ENCODE measurements at places on chromosomes 2 and 18.

DNA sequence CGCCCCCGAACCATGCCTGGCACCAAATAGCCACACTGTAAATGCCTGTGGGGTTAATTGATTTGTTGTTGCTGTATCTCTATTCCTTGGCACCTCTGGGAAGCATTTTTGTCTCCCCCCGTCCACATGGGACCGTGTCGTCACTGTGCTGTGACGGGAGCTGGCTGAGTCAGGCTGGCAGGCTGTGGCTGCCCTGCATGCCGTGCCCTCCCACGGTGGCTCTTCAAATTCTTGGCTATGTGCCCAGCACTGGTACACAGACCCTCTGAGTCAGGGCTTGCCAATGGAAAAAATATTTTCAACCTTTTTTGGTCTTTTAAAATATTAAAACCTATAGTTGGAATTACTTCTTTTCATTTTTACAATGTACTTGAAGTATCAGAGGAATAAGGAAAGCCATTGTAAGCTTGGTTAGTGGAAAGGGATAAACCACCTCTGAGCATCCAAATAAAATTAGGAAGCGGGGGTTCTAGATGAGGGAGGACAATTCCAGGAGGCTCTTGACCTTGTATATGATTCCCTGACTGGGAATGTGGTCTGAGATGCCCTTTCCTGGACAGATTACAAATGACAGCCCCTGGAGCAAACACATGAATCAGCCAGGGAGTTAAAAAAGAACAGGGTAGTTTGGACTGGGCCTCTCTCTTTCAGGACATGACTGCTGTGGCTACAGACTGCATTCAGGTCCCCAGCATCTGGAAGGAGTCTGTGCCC is 59.4 kb downstream of the DGKD start:
- H3K27me3 ChIP-seq: no peaks in the 10 kb centered on the region
- peaks cover 78% of the 10 kb centered on the region for H3K4me1 ChIP-seq
- DNase-seq: no peak
- peak overlapping the region; percentile 92 for H3K27ac ChIP-seq
- peaks cover 48% of the 10 kb centered on the region for H3K36me3 ChIP-seq

GRCh38 chr2:238406221-238406997 is 20.3 kb upstream of the ASB1 start:
- no peaks in the 10 kb centered on the region for H3K27me3 ChIP-seq
- no peak overlapping the region for H3K27ac ChIP-seq
- no peak overlapping the region for H3K4me3 ChIP-seq
- peaks cover 3% of the 10 kb centered on the region for H3K36me3 ChIP-seq

- H3K27ac ChIP-seq: no peak overlapping the region
- H3K27me3 ChIP-seq: no peaks in the 10 kb centered on the region
- H3K4me3 ChIP-seq: no peak overlapping the region
- H3K36me3 ChIP-seq: no peaks in the 10 kb centered on the region
Measured at GRCh38 chr2:71705171-71705960, 252.0 kb downstream of the DYSF start.

DNA sequence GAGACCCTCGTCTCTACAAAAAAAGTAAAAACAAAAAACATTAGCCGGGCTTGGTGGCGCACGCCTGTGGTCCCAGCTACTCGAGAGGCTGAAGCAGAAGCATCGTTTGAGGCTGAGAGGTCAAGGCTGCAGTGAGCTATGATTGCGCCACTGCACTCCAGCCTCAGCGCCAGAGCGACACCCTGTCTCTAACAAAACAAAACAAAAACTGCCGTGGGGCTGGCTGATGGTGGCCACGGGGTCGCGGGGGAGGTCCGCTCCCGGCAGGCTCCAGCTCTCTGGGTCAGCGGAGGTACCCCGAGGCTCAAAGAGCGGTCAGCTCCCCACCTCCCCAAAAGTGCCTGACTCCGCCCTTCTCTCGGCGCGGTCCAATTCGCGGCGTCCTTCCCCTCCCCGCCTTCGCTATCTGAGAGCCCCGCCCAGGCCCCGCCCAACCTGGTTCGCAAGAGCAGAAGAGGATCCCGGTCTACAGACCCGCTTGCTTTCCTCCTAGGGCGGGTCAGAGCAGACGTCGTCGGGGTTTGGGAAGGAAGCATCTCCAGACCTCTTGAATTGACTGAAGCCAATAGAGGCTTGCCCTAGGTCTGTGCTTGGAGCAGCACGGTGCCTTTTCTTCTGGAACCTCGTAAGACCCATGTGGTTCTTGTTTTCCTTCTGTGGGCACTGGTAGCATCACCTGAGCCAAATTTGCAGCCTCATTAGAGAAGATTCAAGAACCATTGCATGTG is 7.8 kb downstream of the RAX start:
- peaks cover 37% of the 10 kb centered on the region for H3K4me1 ChIP-seq
- H3K36me3 ChIP-seq: no peaks in the 10 kb centered on the region
- no peak overlapping the region for H3K27ac ChIP-seq
- H3K27me3 ChIP-seq: no peaks in the 10 kb centered on the region
- H3K4me3 ChIP-seq: peak overlapping the region; percentile 42

GRCh38 chr2:191404568-191404991 is 159.4 kb downstream of the MYO1B start:
- no peaks in the 10 kb centered on the region for H3K4me1 ChIP-seq
- no peak for DNase-seq
- no peak overlapping the region for H3K4me3 ChIP-seq
- no peaks in the 10 kb centered on the region for H3K36me3 ChIP-seq
- H3K27ac ChIP-seq: no peak overlapping the region
- H3K27me3 ChIP-seq: no peaks in the 10 kb centered on the region

- H3K4me1 ChIP-seq: no peaks in the 10 kb centered on the region
- no peak for DNase-seq
- peaks cover 11% of the 10 kb centered on the region for H3K27me3 ChIP-seq
- no peaks in the 10 kb centered on the region for H3K36me3 ChIP-seq
Measured at GRCh38 chr2:178066890-178067669, 5.5 kb downstream of the PDE11A start.

GRCh38 chr18:50853863-50854271 is 25.1 kb upstream of the ME2 start:
- H3K36me3 ChIP-seq: no peaks in the 10 kb centered on the region
- no peak overlapping the region for H3K4me3 ChIP-seq
- DNase-seq: no peak
- no peak overlapping the region for H3K27ac ChIP-seq

- H3K4me3 ChIP-seq: no peak overlapping the region
- no peaks in the 10 kb centered on the region for H3K4me1 ChIP-seq
- no peaks in the 10 kb centered on the region for H3K36me3 ChIP-seq
- no peak overlapping the region for H3K27ac ChIP-seq
- no peaks in the 10 kb centered on the region for H3K27me3 ChIP-seq
Measured at GRCh38 chr18:53531187-53531586, 693.3 kb downstream of the MBD2 start.

GRCh38 chr2:139872032-139872431 is 1091.8 kb upstream of the NXPH2 start:
- no peaks in the 10 kb centered on the region for H3K4me1 ChIP-seq
- H3K27me3 ChIP-seq: no peaks in the 10 kb centered on the region
- DNase-seq: no peak
- H3K4me3 ChIP-seq: no peak overlapping the region
- H3K36me3 ChIP-seq: no peaks in the 10 kb centered on the region
- no peak overlapping the region for H3K27ac ChIP-seq

DNA sequence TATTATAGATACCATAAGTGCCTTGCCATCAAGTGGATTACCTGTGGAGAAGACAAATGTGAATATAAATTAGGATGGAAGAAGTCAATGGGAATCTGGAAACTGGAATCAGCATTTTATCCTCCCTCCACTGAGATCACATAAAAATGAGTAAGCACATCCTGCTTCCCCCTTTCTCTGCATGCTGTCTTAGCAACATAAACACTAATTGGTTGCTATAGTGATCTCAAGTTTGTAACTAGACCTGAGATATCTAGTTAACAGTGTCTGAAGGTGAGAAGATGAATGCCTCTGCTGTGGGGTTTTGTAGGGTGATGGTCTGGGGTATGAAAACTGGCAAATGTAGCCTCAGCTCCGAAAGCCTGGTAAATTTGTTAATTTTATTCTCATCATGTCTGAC is 1357.5 kb upstream of the CELF4 start:
- no peak overlapping the region for H3K27ac ChIP-seq
- no peak overlapping the region for H3K4me3 ChIP-seq
- no peak for DNase-seq
- no peaks in the 10 kb centered on the region for H3K4me1 ChIP-seq

DNA sequence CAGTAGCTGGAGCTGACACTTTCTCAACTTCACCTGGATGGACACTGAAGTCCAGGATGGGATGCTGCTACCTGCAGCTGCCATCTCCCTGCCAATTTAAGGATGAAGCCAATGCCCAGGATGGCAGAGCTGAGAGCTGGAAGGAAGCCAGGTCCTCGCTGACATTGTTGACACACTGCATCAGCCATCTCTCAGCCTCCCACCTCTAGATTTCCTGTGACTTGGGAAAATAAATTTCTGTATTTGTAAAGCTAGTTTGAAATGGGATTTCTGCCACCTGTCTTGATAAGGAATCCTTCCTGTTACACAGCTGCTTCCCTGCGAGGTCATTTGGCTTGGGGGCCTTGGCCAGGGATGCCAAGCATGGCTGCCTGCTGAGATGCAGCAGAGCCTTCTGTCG is 43.5 kb downstream of the KCTD1 start:
- H3K4me3 ChIP-seq: no peak overlapping the region
- H3K27me3 ChIP-seq: no peaks in the 10 kb centered on the region
- DNase-seq: no peak

GRCh38 chr2:216221811-216222210 is 112.7 kb downstream of the XRCC5 start:
- H3K36me3 ChIP-seq: no peaks in the 10 kb centered on the region
- DNase-seq: no peak
- H3K4me1 ChIP-seq: peaks cover 11% of the 10 kb centered on the region
- no peak overlapping the region for H3K4me3 ChIP-seq

DNA sequence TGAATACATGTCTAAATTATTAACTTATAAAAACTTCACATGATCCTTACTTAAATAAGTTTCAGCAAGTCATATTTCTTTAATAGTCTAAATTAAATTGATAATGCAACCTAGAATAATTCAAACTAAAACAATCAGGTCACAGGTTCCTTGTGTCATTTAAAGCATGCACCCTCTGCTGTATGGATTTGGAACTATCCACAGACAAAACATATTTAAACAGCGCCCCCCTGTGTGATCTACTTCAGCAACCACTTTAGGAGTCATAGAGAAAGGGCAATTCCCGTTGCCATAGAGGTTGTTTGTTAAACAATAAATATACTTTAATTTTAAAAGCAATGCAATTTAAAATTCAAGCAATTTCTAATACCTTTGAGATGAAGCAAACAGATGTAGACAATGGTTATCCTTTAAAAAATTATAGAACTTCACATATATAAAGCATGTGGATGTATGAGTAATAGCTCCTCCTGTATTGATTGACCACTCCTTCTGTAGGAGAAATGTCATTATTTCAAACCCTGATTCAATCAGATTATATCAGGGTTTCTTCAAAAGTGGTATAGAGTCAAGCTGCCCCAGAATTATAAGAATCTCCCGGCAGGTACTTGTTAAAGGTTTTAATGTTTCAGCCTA is 21.2 kb downstream of the GRB14 start:
- H3K27ac ChIP-seq: no peak overlapping the region
- H3K36me3 ChIP-seq: no peaks in the 10 kb centered on the region
- no peak overlapping the region for H3K4me3 ChIP-seq
- DNase-seq: peak; percentile 50

DNA sequence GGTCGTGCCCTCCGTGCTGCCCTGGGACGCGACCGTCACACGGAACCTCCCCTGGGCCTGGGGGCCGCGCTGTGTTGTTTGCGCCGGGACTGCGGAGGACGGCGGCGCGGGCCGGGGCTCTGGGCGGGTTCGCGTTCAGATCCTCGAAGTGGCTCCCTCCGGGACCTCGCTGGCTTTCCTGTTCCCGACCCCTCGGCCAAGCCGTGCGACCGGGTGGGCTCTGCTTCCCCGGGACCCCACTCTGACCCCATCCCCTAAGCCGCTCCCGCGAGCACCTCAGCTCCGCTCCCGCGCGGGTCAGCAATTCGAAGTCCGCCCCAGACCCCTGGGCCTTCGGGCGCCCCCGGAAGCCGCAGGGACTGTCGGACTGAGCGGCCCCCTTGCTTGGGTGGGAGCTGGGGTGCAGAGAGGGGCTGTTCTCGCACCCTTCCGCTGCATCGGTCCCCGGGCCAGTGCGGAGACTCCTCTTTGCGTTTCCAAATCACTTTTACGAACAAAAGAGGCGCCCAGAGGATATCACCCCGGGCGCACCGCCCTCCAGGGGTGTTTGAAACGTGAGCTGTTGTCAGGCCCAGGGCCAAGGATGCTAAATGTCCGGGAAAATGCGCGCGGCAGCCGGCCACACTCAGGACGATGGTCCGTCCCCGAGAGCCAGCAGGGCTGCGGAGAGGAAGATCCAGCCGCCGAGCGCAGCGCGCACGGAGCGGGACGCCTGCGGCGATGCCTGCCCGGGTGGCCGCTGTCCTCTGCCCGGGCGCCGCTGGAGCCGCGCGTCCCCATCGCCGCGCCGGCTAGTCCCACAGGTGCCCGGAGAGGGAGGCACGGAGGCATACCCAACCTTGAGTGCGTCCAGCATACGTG is 73.5 kb downstream of the ZCCHC2 start:
- no peak overlapping the region for H3K4me3 ChIP-seq
- no peak overlapping the region for H3K27ac ChIP-seq
- no peak for DNase-seq
- H3K27me3 ChIP-seq: no peaks in the 10 kb centered on the region

- no peaks in the 10 kb centered on the region for H3K27me3 ChIP-seq
- peak; percentile 60 for DNase-seq
- peak overlapping the region; percentile 83 for H3K27ac ChIP-seq
- peak overlapping the region; percentile 96 for H3K4me3 ChIP-seq
Measured at GRCh38 chr2:64750001-64750816, 96.5 kb upstream of the SERTAD2 start.

DNA sequence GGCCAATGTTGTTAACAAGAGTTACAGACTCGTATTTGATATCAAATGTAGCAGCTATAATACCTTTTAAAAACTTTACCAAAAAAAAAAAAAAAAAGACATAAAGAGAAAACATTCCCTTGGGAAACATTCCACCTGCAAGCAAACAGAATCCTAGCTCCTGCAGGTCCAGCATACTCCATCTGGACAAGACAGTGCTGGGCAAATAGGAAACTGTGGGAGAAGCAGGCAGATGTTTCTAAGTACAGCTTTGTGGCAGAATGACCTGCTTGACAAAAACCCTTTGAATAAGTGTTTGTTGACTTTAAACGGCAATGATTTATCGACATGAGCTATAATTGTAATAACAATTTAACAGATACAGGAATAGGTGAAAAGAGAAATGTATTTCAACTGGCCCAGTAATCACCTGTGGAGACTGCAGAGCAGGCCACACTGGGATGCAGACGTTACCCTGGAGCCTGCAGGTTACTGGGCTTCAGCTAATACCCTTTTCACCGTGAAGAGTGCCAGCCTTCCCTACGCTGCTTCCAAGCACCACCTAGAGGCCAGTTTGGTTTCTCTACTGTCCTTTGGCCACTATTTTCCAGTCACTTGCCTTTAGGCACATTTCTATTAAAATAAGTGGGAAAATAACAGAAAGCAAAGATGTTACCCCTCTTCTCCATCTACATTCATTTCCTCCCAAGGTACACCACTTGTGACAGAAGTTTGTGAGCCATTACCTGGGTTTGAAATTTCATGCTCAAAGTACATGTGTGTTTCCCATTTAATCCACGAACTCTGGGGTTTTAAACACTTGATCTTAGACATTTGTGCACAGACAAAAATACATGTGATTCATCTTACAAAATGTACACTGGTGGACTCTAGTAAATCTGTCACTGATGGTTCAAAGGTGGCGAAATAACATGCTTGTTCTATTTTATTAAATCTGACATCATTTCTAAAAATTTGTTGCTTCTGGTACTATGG is 96.9 kb upstream of the ZNF397 start:
- H3K36me3 ChIP-seq: peaks cover 8% of the 10 kb centered on the region
- DNase-seq: peak; percentile 52
- no peak overlapping the region for H3K4me3 ChIP-seq
- no peaks in the 10 kb centered on the region for H3K27me3 ChIP-seq
- H3K27ac ChIP-seq: peak overlapping the region; percentile 31
- H3K4me1 ChIP-seq: peaks cover 28% of the 10 kb centered on the region
